ENCODE measurements at places on chromosomes 7 and 10.

DNA sequence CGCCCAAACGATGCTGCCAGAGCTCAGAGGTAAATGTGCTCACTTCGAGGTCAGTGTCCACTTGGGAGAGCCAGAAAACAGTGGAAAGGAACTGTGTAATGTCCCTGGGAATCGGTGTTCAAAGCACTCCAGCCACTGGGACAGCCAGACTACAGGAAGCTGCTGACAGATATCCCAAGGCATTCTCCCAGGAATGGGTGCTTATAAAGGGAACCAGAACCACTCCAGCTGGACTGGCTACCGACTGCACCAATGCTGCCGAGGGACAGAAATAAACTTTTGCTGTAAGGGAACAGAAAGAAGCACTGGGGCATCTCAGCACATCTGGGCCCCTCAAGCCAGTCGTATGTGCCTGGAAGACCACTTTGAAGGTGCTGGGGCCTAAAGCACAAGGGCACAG is 76.7 kb downstream of the ATXN7L1 start:
- no peak for DNase-seq

GRCh38 chr10:100739517-100740368 is 5.6 kb upstream of the PAX2 start:
- DNase-seq = no peak

- DNase-seq = no peak
These were observed 531.0 kb upstream of the GALNT17 start for GRCh38 chr7:70600993-70601392.

DNA sequence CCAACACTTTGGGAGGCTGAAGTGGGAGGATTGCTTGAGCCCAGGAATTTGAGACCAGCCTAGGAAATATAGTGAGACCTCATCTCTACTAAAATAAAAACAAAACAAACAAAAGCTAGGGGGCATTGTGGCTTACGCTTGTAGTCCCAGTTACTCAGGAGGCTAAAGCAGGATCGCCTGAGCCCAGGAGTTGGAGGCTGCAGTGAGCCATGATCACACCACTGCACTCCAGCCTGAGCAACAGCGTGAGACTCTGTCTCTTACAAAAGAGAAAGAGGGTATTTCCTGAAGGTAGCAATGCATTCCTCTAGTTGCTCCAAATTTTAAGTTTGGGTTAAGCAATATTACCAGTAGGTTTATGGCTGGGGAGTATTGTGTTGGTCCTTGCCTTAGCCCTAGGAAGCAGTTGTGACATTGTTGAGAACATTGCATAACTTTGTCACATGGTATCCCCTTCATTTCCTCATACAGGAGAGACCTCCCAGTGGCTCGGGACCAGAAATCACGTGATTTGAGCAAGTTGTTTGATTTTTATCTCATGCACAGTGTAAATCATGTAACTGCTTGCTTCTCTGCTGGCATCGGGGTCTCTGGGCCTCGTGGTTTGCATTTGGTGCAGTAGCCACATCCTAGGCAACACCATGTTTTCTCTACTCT is 23.3 kb upstream of the SMARCD3 start:
- no peak for DNase-seq

- no peak for DNase-seq
These were observed 250.0 kb downstream of the CDC14C start for GRCh38 chr7:49174396-49174795.

DNA sequence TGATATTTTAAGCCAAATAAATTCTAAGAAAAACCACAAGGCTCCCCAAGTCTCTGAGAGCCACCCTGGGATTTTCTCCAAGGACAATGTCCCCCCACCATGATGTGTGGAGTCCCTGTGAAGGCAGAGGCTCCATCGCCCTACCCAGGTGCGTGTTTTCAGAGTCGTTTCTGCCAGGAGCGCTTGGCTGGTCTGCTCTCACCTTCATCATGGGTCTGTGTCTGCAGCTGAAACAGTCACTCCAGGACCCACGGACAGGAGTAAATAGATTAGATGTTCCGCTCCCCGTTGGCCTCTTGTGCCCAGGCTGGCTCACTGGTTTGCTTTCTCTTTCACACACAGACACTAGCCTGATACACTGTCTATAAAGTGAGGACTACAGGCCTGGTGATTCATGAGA is 217.5 kb downstream of the SFMBT2 start:
- DNase-seq = no peak

GRCh38 chr7:77699056-77699455 is 2.8 kb downstream of the RSBN1L start:
- DNase-seq = no peak

DNA sequence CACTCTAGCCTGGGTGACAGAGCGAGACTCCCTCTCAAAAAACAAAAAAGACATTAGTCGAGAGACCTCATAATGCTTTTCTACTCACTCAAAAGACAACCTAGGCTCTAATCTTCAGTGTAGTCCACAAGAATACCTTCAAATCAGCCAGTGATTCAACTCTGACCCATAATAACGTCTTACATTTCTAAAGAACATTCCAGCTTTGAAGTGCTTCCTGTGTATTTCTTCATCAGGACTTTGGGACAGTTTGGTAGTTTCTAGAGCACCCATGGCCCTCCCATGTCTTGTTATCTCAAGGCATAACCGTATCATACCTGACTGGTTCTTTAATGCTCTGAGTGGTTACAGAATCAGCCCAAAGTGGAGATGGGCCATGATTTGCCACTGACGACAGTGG is 221.3 kb downstream of the SKIDA1 start:
- DNase-seq = no peak

- DNase-seq = no peak
These were observed 8.4 kb downstream of the TMEM140 start for GRCh38 chr7:135156290-135156689.

DNA sequence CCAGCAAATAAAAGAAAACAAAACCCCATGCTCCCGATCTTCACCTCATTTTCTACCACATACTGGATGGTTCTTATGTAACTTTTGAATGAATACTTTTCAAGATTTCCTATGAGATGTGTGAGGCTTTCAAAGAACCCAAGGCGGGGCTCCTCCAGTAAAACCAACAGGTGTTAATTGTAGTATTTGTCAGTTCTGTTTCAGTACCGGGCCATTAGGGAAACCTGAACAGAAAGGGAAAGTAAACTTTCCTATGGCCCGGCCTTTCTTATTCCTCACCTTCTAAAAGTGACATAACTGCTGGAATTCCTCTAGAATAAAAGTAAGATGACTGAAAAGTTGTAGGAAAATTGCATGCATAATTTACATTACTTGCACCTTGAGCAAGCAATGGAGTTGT is 672.9 kb downstream of the MAGI2 start:
- no peak for DNase-seq

Data from SHP77 (cell line).